ENCODE measurements at places on chromosomes 7 and 10. TPM values are rescaled to one million over a fixed set of nuclear protein-coding genes. Genes with fewer than 3 reads are reported as not detected.

ABCC2 gene
- 0.42 TPM for total RNA-seq

GALNT17 gene
- total RNA-seq, result 47.0 TPM

CTAGE4 gene
- total RNA-seq, result 9.8 TPM

LMTK2 gene
- 26.8 TPM for total RNA-seq

TMEM139 gene
- 4.4 TPM for total RNA-seq

PNLIPRP3 gene
- not detected for total RNA-seq

FGFR2 gene
- 81.6 TPM for total RNA-seq

ASL gene
- total RNA-seq, result 23.3 TPM

ADIRF gene
- total RNA-seq, result not detected

NPFFR1 gene
- total RNA-seq, result 0.06 TPM

DNA sequence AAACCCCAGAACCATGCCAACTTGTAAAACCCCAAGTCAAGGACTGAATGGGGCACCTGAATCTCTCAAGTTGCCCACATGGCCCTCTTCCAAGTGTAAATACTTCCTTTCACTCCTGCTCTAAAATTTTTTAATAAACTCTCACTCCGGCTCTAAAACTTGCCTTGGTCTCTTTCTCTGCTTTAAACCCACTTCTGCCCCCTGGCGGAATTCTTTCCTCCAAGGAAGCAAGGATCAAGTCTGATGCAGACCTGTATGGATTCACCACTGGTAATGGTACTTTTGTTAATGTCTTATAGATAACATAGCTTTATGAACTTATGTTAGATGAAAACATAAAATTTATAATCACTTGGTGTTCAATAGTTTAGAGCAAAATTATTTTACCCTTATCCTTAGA, 33.8 kb downstream of the SLC16A9 start:
- no peaks in the 10 kb centered on the region for H3K36me3 ChIP-seq
- no peaks in the 10 kb centered on the region for H3K27me3 ChIP-seq
- no peak overlapping the region for H3K4me3 ChIP-seq

GRCh38 chr7:118076564-118076963, 107.4 kb upstream of the LSM8 start:
- H3K4me1 ChIP-seq, result 0 out of 2 replicates have a peak, but pooled peaks cover 2% of the 10 kb centered on the region
- no peaks in the 10 kb centered on the region for H3K27me3 ChIP-seq
- H3K36me3 ChIP-seq, result no peaks in the 10 kb centered on the region
- no peak for DNase-seq

DNA sequence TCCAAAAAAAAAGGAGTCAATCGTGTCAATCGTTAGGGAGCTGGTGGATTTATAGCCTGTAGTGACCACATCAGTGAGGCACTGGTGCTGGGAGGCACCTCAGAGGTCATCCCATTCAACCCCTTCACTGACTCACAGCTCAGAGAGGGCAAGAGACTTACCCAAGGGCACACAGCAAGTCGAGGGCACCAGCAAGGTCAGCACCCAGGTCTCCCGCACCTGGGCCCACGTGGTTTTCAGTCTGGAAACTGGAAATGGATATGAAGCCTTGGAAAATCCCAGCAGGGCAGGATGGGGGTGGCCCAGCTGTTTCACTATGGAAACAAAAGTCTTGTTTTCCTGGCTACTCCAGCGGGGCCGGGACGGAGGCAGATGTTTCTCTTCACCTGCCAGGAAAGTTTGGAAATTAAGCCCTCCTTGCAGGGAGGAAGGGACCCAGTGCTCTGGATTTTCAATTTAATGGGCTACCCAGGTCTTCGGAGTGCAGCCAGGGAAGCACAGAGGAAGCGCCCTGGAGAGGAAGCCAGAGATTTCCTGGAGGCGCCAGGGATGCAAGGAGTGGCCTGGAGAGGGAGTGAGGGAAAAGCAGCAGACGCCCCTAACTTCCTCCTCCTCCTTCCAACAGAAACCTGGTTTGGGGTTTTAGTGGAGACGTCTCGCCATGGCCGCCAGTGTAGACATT, 157.2 kb upstream of the TNRC18 start:
- H3K27me3 ChIP-seq, result no peaks in the 10 kb centered on the region
- no peaks in the 10 kb centered on the region for H3K36me3 ChIP-seq
- no peaks in the 10 kb centered on the region for H3K4me1 ChIP-seq
- H3K27ac ChIP-seq, result no peak overlapping the region
- no peak overlapping the region for H3K4me3 ChIP-seq

GRCh38 chr7:117183729-117184128, 139.1 kb downstream of the WNT2 start:
- H3K36me3 ChIP-seq, result no peaks in the 10 kb centered on the region
- H3K27me3 ChIP-seq, result no peaks in the 10 kb centered on the region
- no peak overlapping the region for H3K27ac ChIP-seq
- H3K4me3 ChIP-seq, result no peak overlapping the region
- DNase-seq, result no peak
- no peaks in the 10 kb centered on the region for H3K4me1 ChIP-seq

DNA sequence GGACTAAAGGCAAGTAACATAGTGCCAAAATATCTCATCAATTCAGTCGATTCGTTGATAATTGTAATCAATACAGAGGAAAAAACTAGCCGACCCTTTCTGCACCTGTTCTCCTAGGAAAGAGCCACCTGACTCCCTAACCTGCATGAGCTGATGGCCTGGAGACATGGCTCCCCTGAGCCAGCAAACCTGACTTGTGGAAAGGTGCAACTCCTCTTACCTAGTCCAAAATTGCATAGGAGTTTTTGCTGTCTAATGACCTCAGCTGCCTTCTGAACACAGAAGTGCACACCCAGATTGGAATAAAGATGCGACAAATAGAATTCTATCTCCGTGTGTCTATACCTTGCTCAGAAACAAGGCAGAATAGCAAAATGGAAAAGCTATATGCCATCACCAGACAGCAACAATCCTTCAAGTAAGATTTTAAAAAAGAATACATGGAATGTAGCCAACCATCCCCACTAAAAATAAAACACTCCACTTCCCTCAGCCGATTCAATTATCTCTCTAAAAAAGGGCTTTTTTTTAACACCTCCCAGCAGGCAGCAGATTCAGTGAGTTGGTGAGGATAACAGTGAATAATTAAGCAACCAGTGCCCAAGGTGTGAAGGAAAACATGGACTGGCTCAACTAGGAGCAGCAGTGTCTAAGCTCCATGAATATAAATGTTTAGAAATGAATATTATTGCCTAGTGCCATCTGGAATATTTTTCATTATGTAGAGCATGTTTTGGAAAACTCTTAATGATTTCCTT, 26.6 kb upstream of the LMTK2 start:
- no peak for DNase-seq
- no peaks in the 10 kb centered on the region for H3K4me1 ChIP-seq
- H3K27me3 ChIP-seq, result no peaks in the 10 kb centered on the region
- H3K27ac ChIP-seq, result no peak overlapping the region
- no peaks in the 10 kb centered on the region for H3K36me3 ChIP-seq

DNA sequence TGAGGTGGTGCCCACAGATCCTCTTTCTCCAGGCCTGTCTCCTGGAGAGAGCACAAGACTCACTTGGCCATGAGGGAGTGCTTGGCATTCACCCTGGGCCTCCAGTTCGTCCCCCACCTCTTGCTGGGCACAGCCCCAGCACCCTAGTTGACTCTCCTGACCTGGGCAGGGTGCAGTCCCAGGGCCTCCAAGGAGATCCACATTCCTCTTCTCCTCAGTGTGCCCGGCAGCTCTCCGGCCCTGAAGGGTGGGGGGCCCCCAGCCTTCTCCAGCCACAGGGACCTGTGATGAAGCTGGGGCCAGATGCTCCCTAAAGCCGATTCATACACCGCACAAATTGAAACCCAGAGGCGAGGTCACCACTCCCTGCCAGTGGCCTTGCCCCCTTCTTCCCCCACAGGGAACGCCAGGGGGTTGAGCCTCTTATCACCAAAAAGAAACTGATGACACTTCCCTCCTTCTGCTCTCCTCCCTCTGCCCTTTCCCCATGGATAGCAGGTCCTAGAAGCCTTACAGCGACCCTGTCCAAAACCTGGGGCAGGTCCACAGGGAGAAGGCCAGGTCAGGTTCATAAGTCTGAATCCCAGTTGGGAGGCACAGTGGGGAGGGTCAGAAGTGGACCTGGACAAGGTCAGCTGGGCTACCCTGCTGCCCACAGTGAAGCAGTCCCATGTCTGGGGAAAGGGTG, 3.1 kb downstream of the EN2 start:
- peaks cover 7% of the 10 kb centered on the region for H3K4me1 ChIP-seq
- no peak overlapping the region for H3K27ac ChIP-seq
- no peak overlapping the region for H3K4me3 ChIP-seq

DNA sequence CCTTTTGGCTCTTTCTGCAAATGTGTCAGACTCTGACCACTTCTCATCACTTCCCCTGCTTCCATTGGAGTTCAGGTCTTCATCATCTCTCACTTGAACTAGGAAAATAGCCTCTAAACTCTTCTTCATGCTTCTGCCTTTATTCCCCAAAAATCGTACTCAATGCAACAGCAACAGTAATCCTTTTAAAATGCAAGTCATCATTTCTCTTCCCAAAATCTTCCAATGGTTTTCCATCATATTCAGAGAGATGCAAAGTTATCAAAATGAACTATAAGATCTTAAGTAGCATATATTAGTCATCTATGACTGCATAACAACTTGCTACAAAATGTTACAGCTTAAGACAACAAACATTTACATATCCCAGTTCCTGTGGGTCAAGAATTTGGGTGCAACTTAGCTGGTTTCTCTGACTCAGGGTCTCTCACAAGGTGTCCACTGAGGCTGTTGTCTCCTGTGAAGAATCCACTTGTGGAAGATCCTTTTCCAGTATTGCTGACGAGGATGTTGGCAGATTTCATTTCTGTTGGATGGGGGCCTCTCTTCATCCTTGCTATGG, 31.0 kb upstream of the ETV1 start:
- H3K4me3 ChIP-seq, result no peak overlapping the region
- no peaks in the 10 kb centered on the region for H3K4me1 ChIP-seq
- H3K27me3 ChIP-seq, result no peaks in the 10 kb centered on the region
- H3K27ac ChIP-seq, result no peak overlapping the region

DNA sequence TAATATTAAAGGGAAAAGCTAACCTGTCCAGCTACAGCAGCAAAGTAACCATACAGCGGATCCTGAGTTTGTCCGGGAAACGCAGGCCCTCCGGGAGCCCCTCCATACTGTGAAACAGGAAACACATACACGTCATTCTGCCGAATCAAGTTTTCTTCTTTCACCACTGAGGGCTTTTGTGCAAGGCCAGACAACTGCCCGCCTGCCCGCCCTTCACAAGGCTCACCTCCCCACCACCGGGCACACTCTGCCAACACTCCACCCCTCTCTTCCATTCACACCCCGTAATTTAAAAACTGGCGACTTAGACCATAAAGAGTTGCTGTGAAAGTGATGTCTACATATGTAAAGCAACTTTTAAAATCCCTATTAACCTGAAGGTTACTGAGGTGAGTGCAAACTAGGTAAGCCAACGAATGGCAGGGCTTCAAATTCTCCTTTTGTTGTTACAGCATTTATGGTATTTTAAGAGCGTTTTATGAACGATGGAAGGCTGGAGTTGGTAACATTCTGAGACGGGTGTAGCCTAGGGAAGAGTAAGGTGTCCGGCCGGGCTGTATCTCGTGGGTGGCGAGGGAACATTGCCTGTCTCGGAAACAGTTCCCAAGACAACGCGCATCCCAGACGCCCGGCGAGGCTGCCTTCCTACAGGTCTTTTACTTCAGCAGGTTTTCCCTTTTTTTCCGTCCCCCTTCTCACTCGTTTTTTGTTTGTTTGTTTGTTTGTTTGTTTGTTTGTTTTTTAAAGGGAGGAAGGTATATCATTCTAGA, 817 bp downstream of the SRI start:
- H3K36me3 ChIP-seq, result peaks cover 14% of the 10 kb centered on the region
- no peaks in the 10 kb centered on the region for H3K27me3 ChIP-seq

- no peak overlapping the region for H3K4me3 ChIP-seq
- no peaks in the 10 kb centered on the region for H3K4me1 ChIP-seq
- no peaks in the 10 kb centered on the region for H3K27me3 ChIP-seq
Observed at GRCh38 chr10:17787087-17787961, 21.8 kb upstream of the MRC1 start.

GRCh38 chr7:75658369-75658768, 80.4 kb downstream of the HIP1 start:
- no peak overlapping the region for H3K4me3 ChIP-seq
- H3K4me1 ChIP-seq, result no peaks in the 10 kb centered on the region
- no peaks in the 10 kb centered on the region for H3K27me3 ChIP-seq
- H3K36me3 ChIP-seq, result no peaks in the 10 kb centered on the region

GRCh38 chr10:120174491-120174890, 282.0 kb downstream of the SEC23IP start:
- H3K36me3 ChIP-seq, result no peaks in the 10 kb centered on the region
- H3K4me3 ChIP-seq, result no peak overlapping the region
- no peaks in the 10 kb centered on the region for H3K27me3 ChIP-seq

DNA sequence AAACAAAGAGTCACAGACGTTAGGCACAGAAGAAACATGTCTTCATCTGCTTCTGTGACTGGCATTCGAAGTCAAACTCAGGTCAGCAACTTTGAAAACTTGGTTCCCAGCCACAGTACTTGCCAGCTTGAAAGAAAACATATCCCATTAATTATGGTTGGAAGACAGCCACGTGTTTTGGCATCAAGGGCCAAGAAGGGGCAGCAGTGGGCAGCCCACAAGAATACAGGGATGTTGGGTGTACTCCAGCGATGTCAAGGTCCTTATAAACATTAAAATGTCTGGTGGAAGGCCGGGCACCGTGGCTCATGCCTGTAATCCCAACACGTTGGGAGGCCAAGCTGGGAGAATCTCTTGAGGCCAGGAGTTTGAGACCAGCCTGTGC, 29.5 kb downstream of the JCAD start:
- no peaks in the 10 kb centered on the region for H3K36me3 ChIP-seq
- H3K4me1 ChIP-seq, result peaks cover 5% of the 10 kb centered on the region
- H3K27ac ChIP-seq, result no peak overlapping the region

DNA sequence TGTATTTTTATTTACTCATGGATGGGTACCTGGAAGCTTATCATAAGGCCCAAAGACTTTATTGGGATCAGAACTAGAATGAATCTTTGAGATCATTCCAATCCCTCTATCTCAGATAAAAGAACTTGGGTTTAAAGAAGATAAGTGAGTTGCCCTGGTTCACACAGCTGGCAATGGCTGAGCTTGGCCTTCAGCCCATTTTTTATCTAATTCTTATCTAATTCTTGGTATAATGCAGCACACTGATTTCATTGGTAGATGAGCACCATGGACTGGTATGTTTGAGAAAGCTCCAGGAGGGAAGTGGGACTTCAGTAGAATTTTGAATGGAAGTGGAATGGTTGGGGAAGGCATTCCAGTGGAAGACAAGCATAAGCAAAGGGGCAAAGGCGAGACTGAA, 558.9 kb downstream of the REEP3 start:
- no peak for DNase-seq
- H3K4me1 ChIP-seq, result 0 out of 2 replicates have a peak, but pooled peaks cover 1% of the 10 kb centered on the region
- no peaks in the 10 kb centered on the region for H3K36me3 ChIP-seq
- H3K27me3 ChIP-seq, result no peaks in the 10 kb centered on the region

DNA sequence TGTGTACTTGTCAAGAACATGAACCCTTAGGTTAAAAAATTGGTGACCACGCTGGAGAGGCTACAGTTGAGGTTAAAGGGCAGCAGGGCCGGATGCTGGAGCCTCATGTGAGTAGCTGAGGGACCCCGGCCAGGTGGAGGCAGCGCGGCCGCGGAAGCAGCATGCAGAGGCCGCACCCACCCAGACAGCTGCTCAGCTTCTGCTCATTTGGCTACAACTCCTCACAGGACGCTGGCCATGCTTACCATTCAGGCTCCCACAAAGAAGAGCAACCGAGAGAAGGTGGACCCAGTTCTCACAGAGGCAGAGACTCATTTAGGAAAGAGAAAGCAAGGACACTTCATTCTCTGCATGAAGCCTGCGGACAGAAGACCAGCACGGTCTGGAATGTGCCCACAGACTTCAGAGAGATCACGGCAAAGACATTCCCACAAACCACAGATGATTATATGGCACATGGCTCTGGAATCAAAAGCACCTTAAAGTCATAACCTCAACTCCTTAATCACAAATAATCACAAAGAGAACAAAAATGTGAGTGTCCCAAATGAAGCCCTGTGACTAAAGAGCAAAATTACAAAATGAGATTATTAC, 94.4 kb downstream of the VOPP1 start:
- H3K27ac ChIP-seq, result no peak overlapping the region
- no peak for DNase-seq
- H3K27me3 ChIP-seq, result no peaks in the 10 kb centered on the region
- H3K36me3 ChIP-seq, result no peaks in the 10 kb centered on the region
- no peaks in the 10 kb centered on the region for H3K4me1 ChIP-seq

Data from H1 (cell line).